ENCODE measurements at places on chromosomes 5 and 9.
A peak's percentile ranks its signal among the peaks of the same experiment; 100 is the strongest.

GRCh38 chr5:90227683-90228082 lies 181.9 kb downstream of the CETN3 start:
- DNase-seq: no peak

GRCh38 chr9:83511051-83511450 lies 27.1 kb downstream of the FRMD3 start:
- no peak for DNase-seq

- DNase-seq: no peak
Observed at GRCh38 chr9:106481013-106481609, 381.9 kb upstream of the ZNF462 start.

DNA sequence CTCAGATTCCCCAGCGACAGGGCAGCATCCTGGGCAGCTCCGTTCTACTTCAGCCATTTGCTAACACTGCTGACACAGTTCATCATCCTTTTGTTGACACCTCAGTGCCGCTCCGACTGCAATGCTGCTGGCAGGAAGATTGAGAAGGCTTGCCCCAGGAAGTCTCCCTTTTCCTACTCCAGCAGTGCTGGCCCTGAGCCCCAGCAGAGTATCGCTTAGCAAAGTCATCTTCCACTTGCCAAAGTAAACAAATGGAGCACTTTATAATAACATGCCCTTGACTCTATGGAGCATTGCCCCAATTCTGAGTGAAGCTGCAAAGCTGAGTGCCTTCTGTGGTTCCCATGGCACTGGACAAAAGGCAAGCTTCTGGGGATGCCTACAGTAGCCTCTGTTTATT lies 32.2 kb downstream of the PRLR start:
- DNase-seq: no peak

GRCh38 chr5:154728939-154729588 lies 26.1 kb upstream of the LARP1 start:
- DNase-seq: no peak

GRCh38 chr9:98101868-98102273 lies 17.2 kb downstream of the TRIM14 start:
- DNase-seq: no peak

- no peak for DNase-seq
Observed at GRCh38 chr9:86735772-86736458, 211.4 kb downstream of the GAS1 start.

- no peak for DNase-seq
Observed at GRCh38 chr9:95150903-95151302, 166.6 kb downstream of the FANCC start.

- peak; percentile 11 for DNase-seq
Observed at GRCh38 chr9:68643901-68644809, 60.9 kb upstream of the PIP5K1B start.

- no peak for DNase-seq
Observed at GRCh38 chr9:5453673-5454072, 3.3 kb downstream of the CD274 start.

GRCh38 chr5:131720714-131721113 lies 76.1 kb downstream of the FNIP1 start:
- DNase-seq: no peak

DNA sequence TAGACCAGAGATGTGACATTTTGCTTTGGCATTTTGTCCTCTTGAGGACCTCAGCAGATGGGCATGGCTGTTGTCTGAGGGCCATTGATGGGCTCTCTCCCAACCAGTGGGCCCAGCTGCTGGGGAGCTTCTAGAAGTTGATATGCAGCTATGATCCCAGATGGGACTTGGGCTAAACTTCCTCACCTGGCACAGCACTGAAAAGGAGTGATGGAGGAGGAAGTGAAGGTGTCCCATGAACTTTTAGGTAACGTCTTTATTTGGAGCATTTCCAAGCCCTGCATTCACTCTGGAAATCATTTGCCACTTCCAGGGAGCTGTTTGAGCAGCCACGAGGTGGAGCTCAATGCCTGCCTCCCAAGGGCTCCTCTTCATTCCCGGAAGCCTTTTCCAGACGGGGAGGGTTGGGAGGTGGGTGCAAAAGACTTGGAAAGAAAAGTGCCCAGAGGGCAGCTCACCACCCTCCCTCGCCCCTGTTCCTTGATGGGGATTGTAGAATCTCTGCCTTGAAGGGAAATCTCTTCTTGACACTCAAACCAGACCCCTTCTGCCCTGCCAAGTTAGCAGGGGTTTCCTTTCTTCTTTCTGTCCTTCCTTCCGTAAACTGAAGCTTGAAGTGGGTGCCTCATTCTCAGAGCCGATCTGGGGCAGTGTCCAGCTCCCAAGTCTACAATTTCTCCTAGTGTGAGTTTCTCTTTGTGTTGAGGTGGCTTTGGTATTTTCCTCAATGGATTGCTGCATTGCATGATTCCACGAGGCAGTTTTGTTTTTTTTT lies 18.1 kb upstream of the NEUROG1 start:
- no peak for DNase-seq

DNA sequence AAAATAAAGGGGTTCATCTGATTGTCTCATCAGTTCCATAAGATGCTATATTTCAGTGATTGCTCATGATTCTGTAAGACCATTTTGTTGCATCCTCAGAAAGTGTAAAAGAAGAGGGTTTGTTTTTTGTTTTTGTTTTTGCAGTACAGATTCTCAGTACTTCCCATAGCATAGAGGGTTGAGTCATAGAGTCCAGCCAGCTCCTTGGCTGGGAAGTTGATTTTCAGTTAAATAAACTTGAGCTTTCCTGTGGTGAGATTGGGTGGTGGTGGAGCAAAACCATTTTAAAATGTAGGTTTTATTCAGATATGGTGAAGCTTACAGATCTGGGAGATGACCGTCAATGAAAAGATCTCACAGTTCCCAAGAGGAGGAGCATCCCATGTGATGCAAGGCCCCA lies 48.2 kb downstream of the DAPK1 start:
- DNase-seq: no peak

- no peak for DNase-seq
Observed at GRCh38 chr9:1723522-1724015, 291.6 kb upstream of the SMARCA2 start.

DNA sequence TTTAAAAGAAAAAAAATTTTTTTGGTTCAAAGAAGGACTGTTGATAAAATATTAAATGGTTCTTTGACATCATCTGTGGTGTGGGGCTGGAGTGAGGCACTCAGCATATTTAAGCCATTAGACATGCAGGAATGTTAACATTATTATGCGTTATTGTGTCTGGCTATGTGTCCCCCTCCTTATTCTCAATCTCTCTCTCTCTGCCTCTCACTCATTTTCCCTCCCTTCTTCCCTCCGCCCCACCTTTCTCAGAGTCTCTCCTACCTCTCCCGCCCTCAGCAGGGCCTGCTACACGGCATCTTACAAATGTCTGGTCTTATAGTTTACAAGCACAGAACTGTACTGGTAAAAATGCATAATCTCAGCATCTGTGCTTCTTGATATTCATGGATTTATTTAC lies 287.8 kb upstream of the TMEM161B start:
- DNase-seq: no peak
